ENCODE measurements at places on chromosomes 7 and 10.

- DNase-seq, result no peak
Measured at GRCh38 chr7:119720541-119720940, 552.4 kb upstream of the KCND2 start.

DNA sequence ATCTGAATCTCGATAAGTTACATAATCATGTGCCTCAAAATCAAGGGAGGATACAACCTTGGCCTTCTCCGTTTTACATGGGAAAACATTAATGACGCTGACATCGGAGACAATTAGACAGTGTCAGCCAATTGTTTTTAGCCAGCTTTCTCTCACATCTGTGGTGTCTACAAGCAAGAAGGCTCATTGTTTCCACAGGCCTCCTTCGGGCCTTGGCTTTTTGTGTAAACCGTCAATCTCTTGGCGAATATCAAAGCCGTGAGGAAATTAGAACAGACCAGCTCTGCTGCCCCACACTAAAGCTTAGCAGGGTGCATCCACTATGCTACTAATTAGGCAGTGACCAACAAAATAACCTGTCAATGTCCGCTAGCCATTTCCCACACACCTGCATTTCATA, 43.2 kb downstream of the VAX1 start:
- no peak for DNase-seq

DNA sequence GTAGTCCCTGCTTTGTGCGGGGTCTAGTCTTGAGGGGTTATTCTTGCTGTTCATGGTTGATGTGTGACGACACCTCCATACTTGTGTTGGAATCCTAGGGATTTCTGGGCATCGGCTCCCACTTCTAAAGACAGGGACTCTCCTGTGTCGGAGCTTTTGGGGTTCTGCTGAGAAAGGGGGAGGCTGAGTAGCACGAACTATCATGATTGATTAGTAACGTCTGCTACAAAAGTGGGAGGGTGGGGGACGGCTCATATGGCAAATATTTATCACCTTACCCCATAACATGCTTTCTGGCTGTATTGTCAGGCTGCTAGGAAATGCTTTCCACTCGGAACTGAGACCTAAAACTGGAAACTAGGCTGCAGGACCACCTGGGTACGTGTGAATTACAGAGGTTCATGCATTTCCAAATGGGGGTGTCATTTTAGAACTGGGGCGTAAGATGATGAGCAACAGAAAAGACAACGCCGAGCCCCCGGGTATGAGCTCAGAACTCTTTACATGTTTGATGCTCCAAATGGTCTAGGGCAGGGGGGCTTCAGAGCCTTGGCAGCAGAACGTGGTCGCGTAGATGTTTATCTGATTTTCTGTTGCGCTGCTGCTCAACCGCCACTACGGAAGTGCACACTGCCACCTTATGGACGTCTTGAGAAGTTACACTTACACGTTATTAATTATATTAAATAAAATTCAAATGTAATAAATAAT, 15.1 kb upstream of the NME8 start:
- peak; percentile 36 for DNase-seq

GRCh38 chr7:50655490-50655889, 90.3 kb upstream of the DDC start:
- DNase-seq, result no peak

DNA sequence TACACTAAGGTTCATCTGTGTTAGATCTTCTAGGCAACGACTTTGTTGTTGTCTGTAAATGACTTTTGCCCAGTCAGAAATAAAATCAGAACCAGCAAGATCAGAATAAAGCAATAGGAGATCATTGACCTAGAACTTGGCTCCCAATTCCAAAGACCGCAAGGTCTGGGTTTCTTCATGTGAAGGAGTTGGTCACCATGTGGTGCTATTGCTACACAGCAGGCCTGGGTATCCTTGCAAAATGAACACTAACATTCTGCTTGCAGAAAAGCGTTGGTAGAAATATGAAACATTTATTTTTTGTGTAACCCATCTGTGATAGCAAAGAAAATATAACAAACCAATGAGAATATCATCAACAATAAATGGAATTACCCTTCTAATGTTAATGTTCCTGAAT, 831.0 kb downstream of the NXPH1 start:
- DNase-seq, result no peak

DNA sequence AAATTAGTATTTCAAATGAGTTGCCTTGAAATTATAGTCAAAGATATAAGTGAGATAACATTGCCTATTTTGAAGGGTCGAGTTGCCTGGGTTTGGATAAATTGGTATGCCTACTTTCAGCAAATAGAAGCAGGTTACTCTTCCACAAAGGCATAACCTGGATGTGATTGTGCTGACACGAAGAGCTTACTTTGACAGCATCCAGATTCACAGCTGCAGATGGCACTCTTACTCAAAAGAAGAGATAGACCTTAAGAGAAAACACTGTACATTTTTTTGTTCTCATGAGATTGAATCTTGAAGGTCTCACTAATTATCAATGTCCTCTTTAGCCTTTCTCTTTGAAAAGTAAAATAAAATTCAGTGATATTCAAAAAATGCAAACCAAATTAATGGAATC, 1338.7 kb downstream of the REEP3 start:
- DNase-seq, result no peak

GRCh38 chr10:79152423-79152817, 83.7 kb downstream of the ZMIZ1 start:
- DNase-seq, result no peak
